ENCODE measurements at places on chromosomes 2 and 18. TPM values are rescaled to one million over a fixed set of nuclear protein-coding genes. Genes with fewer than 3 reads are reported as not detected.

The HOXD3 gene
- not detected for total RNA-seq

DNA sequence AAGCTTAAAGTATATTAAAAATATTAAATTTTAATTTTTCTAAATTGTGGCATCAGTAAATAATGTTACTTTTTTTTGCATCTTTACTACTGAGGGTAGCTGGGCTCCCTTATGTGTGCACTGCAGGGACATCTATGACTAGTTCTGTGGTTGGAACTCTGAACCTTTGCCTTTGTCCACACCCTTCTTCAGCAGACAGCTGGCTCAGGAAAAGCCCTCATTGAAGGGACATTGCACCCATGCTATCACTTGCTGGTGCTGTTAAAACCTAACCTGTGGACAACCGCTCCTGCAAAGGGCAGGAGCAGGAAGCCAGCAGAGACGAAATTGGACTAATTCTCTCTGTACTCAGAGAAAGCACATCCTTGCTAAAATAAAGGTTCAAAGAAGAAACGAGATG is 30.1 kb downstream of the MOCOS start:
- H3K4me3 ChIP-seq: no peak overlapping the region
- no peaks in the 10 kb centered on the region for H3K27me3 ChIP-seq
- H3K4me1 ChIP-seq: no peaks in the 10 kb centered on the region
- H3K27ac ChIP-seq: no peak overlapping the region

DNA sequence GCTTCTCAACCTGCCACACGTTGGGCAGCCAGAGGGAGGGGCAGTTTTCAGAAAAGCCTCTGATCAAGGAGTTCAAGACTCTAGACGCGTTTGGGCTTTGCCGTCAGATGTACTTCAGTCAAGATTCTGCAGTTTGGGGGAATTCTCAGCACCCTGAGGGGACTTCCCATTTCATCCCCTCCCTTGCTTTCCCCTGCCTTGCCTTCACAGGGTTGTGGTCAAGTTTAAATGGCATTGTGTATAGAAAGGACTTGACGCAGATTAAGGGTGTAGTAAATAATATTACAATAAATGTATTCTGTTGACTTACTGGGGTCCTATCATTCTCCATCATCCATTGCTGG is 198.3 kb upstream of the NABP1 start:
- H3K36me3 ChIP-seq: no peaks in the 10 kb centered on the region
- no peak overlapping the region for H3K4me3 ChIP-seq
- no peaks in the 10 kb centered on the region for H3K27me3 ChIP-seq
- peaks cover 4% of the 10 kb centered on the region for H3K4me1 ChIP-seq

DNA sequence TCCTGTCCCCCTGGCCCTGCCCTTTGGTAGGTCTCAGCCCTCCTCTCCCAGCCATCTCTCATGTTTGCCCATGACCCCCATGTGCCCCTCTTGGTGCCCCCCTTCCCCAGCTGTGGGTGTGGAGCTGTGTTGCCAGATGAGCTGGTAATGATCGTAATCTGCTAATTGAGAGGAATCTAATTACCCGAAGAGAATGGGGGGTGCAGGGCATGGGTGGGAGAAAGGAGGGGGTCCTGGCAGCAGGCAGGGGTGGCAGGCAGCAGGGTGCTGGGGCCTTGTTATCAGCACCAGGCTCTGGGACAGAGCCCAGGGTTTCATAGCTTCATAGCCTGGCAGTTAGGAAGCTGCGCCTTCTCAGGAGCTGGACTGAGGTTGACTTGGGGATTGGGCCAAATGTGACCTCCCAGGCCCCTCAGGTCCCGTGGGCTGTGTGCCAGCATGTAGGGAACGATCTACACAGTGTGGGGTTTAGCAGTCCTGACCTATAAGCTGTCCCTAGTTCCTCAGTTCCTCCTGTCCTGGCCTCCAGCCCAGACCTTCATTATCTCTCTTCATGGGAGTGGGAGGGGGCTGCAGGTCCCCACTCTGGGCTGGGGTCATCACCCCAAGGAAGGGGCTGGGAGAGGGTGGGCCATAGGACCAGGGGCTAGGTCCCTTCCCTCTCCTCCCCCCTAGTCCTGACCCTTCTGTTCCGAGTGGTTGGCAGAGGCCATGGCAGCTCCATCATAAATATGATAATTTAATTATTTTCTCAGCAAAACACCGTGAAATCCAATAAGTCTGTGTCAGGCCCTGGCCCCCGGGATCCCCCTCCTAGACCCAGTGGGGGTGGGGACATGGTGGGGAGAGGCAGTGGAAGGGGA is 6.5 kb upstream of the ASIC4 start:
- no peak for DNase-seq
- H3K27me3 ChIP-seq: peaks cover 12% of the 10 kb centered on the region
- H3K4me3 ChIP-seq: no peak overlapping the region
- H3K4me1 ChIP-seq: peaks cover 20% of the 10 kb centered on the region
- H3K36me3 ChIP-seq: peaks cover 7% of the 10 kb centered on the region
- no peak overlapping the region for H3K27ac ChIP-seq

GRCh38 chr18:9437021-9437437 is 38.3 kb upstream of the RALBP1 start:
- no peak overlapping the region for H3K27ac ChIP-seq
- H3K4me1 ChIP-seq: peaks cover 3% of the 10 kb centered on the region
- no peak overlapping the region for H3K4me3 ChIP-seq
- no peaks in the 10 kb centered on the region for H3K36me3 ChIP-seq
- peak; percentile 57 for DNase-seq
- no peaks in the 10 kb centered on the region for H3K27me3 ChIP-seq

DNA sequence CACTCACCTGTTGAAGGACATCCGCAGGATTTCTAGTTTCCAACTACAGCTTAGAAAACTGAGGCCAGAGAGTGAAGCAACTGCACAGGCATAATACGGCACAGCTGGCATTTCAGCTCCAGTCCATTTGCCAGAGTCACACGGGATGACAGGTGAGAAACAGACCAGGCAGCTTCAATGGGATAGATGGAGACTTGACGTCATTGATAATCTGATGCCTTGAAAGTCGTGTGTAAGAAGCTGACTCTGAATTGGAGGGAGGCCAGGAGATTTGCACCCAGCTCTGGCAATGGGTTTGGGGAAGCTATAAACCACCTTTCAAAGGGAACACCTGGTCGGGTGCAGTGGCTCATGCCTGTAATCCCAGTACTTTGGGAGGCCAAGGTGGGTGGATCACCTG is 12.4 kb upstream of the DNMT3A start:
- no peak for DNase-seq
- no peak overlapping the region for H3K4me3 ChIP-seq
- peaks cover 4% of the 10 kb centered on the region for H3K4me1 ChIP-seq
- H3K27me3 ChIP-seq: no peaks in the 10 kb centered on the region

DNA sequence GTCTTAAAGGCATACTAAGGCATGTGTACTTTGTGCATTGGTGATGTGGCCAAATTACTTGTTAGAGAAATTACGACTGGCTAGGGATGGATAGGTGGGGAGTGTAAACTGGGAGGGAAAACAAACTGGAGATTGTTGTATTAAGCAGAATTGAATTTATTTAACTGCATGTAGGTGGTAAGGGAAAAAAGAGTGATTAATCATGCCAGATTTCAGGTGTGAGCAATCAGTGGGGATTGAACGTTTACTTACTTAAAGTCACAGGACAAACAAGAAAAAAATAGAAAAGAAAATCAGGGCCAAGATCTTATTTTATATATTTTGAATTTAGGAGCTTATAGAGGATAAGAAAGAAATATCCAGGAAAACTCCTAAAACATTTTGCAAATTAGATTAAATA is 88.6 kb downstream of the GULP1 start:
- H3K4me3 ChIP-seq: no peak overlapping the region
- H3K4me1 ChIP-seq: peaks cover 12% of the 10 kb centered on the region
- H3K36me3 ChIP-seq: no peaks in the 10 kb centered on the region
- no peaks in the 10 kb centered on the region for H3K27me3 ChIP-seq
- no peak for DNase-seq

- H3K36me3 ChIP-seq: peaks cover 64% of the 10 kb centered on the region
- H3K4me1 ChIP-seq: peaks cover 7% of the 10 kb centered on the region
- H3K27ac ChIP-seq: no peak overlapping the region
- DNase-seq: no peak
These were observed 30.9 kb downstream of the FAP start for GRCh38 chr2:162212366-162212765.

GRCh38 chr2:27854229-27854862 is 35.8 kb downstream of the RBKS start:
- H3K27me3 ChIP-seq: no peaks in the 10 kb centered on the region
- no peak for DNase-seq
- no peaks in the 10 kb centered on the region for H3K36me3 ChIP-seq
